ENCODE measurements at places on chromosomes 4 and X.
A peak's percentile ranks its signal among the peaks of the same experiment; 100 is the strongest.

- no peak for DNase-seq
These were observed 158.7 kb downstream of the BTC start for GRCh38 chr4:74635490-74636123.

GRCh38 chrX:123610915-123611314 lies 121.9 kb downstream of the THOC2 start:
- DNase-seq: peak; percentile 2

DNA sequence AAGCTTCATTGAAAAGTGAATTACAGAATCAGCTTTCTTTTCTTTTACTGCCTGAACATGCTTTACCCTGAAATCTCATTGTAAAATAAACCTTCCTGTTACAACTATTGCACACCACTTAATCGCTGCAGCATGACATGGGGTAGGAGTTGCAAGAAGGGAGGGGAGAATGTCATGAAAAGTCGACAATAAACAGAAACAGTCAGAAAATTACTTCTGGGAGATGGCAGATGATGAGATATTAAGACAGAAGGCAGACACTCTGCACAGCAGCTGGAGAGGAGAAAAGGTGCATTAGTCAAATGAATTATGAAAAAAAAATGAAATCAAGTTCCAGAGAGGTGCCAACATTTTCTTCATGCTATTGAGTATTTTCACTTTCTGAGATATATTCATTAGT lies 287.7 kb downstream of the PCDH7 start:
- DNase-seq: peak; percentile 78

- DNase-seq: no peak
These were observed 18.4 kb upstream of the P2RY8 start for GRCh38 chrX:1555370-1555769.

GRCh38 chr4:119204916-119205315 lies 7.6 kb upstream of the USP53 start:
- DNase-seq: no peak

DNA sequence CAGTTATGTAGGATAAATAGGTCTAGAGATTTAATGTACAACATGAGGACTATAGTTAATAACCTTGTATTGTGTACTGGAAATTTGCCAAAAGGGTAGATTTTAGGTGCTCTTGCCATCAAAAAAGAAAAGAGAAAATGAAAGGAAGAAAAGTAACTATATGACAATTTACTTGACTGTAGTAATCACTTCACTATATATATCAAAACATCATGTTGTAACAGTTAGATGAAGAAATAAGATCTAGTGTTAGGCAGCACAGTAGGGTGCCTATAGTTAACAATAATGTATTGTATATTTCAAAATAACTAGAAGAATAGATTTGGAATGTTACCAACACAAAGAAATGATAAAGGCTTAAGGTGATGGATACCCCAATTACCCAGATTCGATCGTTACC lies 35.9 kb upstream of the AP1S2 start:
- DNase-seq: no peak

DNA sequence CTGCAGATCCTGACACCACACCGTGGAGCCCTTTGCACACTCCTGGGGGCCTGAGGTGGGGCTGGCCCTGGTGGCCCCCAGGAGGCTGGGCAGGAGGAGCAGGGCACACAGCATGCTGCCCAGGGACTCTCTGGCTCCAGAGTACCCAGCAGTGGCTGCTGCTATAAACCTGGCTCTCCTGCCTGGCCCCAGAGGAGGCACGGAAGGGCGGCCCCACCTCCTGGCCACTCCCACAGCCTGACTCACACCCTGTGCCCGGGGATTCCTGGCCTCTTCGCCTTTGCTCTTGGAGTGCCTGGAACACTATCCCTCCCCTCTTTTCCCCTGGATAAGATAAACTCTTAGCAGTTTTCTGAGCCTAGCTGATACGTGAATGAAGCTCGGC lies at the start of gene PSAPL1:
Gene PSAPL1, minus strand, starts transcription at position 165 of the 385 bp plus-strand sequence. Its CDS starts 51 bp downstream, at position 114.
- peak; percentile 41 for DNase-seq

DNA sequence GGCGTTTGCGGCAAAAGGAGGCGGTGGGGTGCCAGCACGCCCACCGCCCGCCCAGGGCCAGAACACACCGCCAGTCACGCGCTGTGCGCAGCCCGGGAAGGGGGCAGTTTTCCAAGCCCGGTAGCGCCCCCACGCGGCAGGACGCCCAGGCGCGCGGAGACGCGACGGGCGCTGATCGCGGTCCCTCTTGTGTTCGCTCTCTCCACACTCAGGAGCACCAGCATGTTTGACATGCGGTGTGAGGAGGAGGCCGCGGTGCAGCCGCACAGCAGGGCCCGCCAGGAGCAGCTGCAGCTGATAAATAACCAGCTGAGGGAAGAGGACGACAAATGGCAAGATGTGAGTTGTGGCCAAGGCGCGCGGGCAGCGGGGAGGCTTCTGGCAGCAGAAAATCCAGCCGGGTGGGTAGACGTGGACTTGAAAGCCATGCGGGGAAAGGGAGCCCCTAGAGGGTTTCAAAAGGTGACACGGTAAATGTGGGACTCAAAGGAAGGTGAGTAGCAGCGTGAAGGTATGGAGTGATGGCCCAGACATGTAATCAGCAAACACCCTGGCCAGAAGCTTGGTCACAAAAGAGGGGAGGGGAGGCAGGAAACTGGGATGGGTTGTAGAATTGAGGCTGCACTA lies 104.1 kb downstream of the PHOX2B start:
- DNase-seq: peak; percentile 57

- no peak for DNase-seq
These were observed 198.2 kb upstream of the LDB2 start for GRCh38 chr4:17096692-17097091.

DNA sequence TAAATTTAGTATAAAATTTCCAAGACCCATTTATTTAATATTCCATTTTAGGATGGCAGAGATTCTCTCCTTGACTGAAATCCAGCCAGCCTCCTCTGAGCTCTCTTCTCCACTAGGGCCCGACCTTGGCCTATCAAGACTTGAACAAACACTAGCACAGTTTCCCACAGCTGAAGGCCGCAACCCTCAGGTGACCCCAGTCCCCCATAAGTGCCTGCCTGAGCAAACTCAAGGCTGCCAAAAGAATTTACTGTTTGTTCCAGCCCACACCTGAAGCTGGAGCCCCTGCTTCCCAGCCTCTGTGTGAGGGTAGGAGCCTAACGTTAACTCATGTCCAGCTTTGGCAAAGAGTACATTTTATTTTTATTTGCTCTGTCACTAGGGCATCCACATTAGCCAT lies 629.0 kb upstream of the ZFP42 start:
- no peak for DNase-seq

- no peak for DNase-seq
These were observed 64.7 kb downstream of the IL13RA2 start for GRCh38 chrX:114952696-114953095.

- no peak for DNase-seq
These were observed 14.2 kb downstream of the CLNK start for GRCh38 chr4:10670321-10670720.

- DNase-seq: peak; percentile 44
These were observed 160.1 kb downstream of the COX18 start for GRCh38 chr4:72909461-72909860.

DNA sequence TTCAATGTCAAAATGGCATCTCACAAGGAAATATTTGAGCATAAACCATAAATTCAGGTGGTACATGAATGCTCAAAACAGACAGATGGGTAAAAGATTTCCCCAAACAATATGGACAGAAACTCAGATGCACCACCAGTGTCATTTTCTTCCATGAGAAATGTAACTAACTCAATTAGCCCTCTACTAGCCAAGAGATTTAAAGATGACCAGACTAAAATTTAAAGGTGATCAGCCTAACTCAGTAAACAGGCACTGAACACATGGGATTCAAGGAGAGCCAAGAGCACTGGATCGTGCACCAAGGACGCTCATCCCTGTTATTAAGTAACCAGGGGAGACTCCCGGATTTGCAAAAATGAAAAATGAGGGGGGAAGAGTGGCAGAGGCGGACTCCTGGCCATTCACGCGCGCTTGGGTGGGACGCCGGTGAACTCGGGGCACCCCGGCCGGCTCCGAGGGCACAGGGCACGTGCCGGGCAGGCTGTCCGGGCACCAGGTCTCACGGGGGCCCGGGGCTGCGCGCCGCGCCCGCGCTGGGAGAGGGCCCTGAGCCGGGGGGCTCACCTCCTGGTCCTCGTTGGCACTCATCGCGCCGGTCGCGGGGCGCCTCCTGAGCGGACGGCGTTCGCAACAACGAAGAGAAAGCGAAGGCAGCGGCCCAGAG lies 490 bp downstream of the RWDD4 start:
- DNase-seq: peak; percentile 21

DNA sequence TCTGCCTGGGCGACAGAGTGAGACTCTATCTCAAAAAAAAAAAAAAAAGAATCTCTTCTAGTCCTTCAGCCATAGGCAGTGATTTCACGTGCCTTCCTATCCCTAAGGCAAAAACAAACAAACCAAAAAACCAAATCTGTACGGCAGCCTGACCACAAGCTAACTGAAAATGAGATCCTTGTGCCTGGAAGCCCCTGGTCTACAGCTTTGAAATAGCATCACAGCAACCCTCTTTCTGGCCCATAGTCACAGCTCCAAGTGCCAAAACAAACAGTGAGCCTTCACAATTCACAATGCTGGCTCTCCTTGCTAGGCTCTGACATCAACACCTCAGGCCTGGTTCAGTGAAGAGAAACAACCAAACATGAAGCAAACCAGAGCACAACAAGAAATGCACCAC lies 46.1 kb downstream of the TMEM150C start:
- no peak for DNase-seq

GRCh38 chrX:53188763-53189162 lies 36.2 kb downstream of the KDM5C start:
- DNase-seq: peak; percentile 6

DNA sequence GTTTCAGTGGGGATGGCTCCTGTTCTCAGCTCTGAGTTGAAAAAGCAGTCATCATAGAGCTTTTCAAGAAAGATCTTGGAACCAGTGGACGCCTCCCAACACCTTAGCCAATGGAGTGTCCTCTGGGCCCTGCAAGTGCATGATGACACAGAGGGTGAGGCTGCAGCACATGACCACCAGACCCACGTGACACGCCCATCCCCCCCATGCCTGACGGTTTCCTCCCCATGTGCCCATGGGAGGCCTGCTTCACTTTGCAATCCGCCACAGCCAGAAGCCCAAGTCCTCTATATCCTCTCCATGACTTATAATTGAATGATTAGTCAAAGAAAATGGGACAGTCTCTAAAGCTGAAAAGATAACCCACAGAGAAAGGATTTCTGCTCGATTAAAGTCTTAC lies 187.0 kb downstream of the AFAP1 start:
- DNase-seq: no peak

- DNase-seq: peak; percentile 3
These were observed 528.7 kb downstream of the TMA16 start for GRCh38 chr4:164023214-164023613.

GRCh38 chr4:61666244-61666643 lies 466.1 kb downstream of the ADGRL3 start:
- DNase-seq: no peak

DNA sequence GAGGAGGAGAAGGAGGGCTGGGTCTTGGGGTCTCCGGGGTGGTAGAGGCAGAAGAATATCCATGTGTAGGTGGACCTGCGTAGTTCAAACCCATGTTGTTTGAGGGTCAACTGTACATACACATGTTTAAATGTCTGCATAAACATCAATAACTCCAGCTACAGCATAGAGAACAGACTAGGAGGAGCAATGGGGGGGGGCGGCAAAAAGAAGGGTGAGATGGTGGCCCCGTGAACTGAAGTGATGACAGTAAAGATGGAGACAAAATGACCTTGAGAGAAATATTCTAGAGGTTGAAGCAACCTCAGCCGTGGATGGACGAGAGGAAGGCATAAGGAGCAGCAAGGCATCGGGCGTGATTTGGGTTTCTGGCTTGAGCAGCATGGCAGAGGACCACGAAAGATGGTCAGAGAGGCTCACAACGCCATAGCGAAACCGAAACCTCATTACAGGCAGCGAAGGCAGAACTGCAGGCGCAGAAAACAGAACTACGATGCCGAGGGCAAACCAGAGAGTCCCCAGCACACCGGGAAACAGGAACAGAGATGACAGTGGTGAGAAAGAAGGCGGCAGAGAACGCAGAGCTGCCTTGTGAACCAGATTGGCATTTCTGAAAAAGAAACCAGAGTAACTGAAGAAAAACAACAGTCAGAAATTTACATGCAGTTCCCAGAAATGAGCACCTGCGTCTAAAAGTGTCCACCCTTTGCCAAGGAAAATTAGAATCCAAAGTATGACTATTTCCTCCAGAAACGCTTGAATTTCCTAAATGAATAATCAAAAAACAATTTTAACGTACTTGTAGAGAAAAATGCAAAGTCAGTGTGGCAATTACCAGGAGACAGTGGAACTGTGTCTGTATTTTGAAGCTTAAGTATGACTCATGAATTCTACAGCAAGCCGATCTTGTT lies 50.3 kb upstream of the ENPP6 start:
- DNase-seq: peak; percentile 94

DNA sequence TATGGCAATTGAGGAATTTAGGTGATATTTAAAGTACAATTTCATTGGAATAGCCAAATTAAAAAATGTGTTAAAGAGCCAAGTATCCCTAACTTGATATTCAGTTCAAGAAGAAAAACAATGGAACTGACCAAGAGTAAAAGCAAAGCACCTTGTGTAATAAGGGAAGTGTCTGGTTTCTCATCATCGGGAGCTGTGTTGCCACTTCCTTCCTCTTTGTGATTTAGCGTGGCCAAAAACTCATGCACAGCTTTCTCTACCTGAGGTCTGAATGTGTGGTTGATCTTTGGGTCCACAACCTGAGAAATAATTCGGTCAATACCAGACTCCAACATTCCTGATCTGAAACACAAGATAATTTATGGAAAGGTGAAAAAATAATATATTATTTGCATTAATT lies 12.4 kb downstream of the BOD1L1 start:
- DNase-seq: no peak

GRCh38 chrX:139222511-139223200 lies 307.9 kb upstream of the F9 start:
- no peak for DNase-seq

- no peak for DNase-seq
These were observed 26.9 kb downstream of the GK2 start for GRCh38 chr4:79381161-79381560.

GRCh38 chrX:129953334-129953648 lies 29.1 kb upstream of the BCORL1 start:
- no peak for DNase-seq

GRCh38 chr4:183443655-183444213 lies 702 bp upstream of the CDKN2AIP start:
- DNase-seq: peak; percentile 52

Measured in amniotic epithelial cell (primary cell).